ENCODE measurements at places on chromosomes 1 and 21.

GRCh38 chr1:41917076-41917475, 1.6 kb downstream of the HIVEP3 start:
- no peaks in the 10 kb centered on the region for H3K36me3 ChIP-seq
- peaks cover 94% of the 10 kb centered on the region for H3K27me3 ChIP-seq
- no peak overlapping the region for H3K27ac ChIP-seq

DNA sequence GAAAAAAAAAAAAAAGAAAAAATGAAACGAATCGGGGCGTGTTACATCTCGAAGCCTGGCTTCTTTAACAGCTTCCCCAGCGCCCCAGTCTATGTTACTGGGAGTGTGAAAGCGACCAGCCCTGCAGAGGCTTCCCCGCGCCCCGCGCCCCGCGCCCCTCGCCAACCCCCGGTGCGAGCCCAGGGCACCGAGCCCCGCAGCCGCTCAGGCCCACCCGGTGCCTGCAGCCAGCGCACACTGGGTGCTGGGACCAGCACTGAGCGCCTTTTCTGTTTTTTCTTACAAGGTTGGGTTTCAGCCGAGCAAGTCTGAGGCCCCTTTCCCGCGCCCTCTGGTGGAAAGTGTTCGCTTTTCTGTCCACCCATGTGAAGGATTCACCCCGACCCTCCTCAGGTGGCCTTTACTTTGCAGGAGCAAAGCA, 42.1 kb upstream of the ZNF496 start:
- H3K27me3 ChIP-seq, result peaks cover 10% of the 10 kb centered on the region
- no peak overlapping the region for H3K4me3 ChIP-seq
- H3K36me3 ChIP-seq, result peaks cover 43% of the 10 kb centered on the region
- H3K27ac ChIP-seq, result no peak overlapping the region
- peaks cover 40% of the 10 kb centered on the region for H3K4me1 ChIP-seq
- peak; percentile 24 for DNase-seq

DNA sequence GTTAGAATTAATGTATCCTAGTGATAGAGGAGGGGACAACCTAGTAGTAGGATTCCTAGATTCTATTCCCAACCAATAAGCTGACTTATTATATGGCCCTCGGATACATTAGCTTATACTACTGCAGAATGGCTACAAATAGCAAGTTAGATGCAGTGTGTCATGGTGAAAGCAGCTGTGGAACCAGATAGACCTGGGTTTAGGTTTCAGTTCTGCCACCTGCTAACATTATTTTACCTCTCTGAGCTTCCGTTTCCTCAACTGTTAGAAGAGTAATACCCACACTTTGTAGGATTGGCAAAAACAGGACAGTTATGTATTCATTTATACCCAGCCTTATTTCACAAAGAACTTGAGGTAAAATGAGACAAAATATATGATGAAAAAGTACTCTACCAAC, 21.6 kb upstream of the MAGOH start:
- no peak overlapping the region for H3K4me3 ChIP-seq
- H3K36me3 ChIP-seq, result peaks cover 25% of the 10 kb centered on the region
- H3K27me3 ChIP-seq, result peaks cover 3% of the 10 kb centered on the region
- no peak for DNase-seq
- H3K27ac ChIP-seq, result no peak overlapping the region

DNA sequence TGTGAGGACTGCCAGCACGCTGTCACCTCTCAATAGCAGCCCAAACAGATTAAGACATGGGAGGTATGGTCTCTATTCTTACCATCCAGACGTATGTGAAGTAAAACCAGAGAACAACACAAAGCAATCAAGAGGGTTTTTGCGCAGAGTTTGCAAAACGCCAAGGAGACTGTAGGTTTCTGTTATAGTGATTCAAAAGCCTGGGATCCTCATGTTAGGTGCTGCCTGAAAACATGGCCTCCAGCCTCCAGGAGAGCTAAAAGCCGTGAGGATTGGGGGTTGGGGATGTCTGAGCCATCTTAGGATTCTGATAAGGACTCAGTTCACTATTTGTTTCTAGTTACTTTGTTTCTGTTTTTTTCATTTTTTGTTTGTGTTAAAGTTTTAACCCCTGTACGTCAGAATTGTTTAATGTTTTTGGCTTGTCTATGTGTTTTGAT, 4.2 kb upstream of the CCT8 start:
- H3K27ac ChIP-seq, result no peak overlapping the region
- no peak overlapping the region for H3K4me3 ChIP-seq
- no peak for DNase-seq
- H3K36me3 ChIP-seq, result no peaks in the 10 kb centered on the region
- peaks cover 15% of the 10 kb centered on the region for H3K4me1 ChIP-seq
- no peaks in the 10 kb centered on the region for H3K27me3 ChIP-seq

- peaks cover 23% of the 10 kb centered on the region for H3K27me3 ChIP-seq
- H3K4me3 ChIP-seq, result no peak overlapping the region
- H3K27ac ChIP-seq, result no peak overlapping the region
Measured at GRCh38 chr1:5465281-5465711, 526.9 kb downstream of the NPHP4 start.

All from nephron progenitor cell (in vitro differentiated cells).